Stimulated activated CD4-positive, alpha-beta T cell treated with anti-CD3 and anti-CD28 coated beads, Interleukin-2, amount 100 ng/mL, for 24 hours (primary cell): ENCODE measurements at places on chromosomes 7 and 10.

DNA sequence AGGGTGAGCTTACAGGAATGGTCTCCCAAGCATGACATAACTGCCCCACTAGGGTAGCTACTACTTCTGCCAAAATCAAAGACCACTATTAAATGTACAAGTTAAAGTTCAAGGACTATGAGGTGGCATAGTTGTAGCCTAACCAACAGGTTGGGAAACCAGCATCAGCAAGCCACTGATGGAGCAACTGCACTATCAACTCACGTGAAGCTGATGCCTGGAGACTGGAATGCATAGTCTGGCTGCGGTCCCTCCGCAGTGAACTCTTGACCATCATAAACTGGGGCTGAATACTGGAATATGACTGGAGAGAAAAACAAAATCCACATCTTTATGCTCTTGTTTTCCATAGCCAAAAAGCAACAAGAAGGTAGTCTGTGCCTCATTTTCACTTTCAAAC, 541.4 kb downstream of the DNAJB9 start:
- DNase-seq = no peak

- no peak for DNase-seq
Measured at GRCh38 chr10:101536800-101537199, 51.3 kb downstream of the POLL start.

- no peak for DNase-seq
Measured at GRCh38 chr10:107546986-107547385, 382.5 kb upstream of the SORCS1 start.

GRCh38 chr7:70588191-70588921, 543.6 kb upstream of the GALNT17 start:
- no peak for DNase-seq

DNA sequence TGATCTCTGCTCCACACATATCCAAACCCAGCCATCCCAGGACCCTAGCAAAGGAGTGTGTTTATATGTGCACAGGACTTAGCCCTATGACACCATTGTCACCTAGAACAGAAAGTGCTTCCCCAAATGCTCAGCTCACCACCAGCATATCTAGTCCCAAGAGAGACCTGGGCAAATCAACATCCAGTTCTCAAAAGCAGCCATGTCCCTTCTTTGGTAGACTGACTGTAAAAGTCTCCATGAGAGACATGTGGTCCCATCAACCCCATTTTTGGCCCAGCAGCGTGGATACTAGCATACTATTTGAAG, 20.9 kb upstream of the ARHGAP22 start:
- no peak for DNase-seq

DNA sequence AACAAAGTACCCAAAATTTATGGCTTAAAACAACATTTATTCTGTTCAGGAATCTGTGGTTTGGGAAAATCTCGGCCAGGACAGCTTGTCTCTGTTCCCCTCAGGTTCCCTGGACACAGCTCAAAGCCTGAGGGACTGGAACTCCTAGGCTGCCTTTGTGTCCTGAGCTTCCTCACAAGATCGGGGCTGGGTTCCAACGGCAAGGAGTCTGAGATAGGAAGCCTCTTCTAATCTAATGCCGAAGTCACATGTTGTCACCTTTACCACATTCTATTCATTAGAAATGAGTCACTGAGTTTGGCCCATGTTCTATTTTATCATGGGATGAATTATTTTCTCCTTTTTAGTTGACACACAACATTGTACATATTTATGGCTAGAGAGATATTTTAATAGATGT, 80.5 kb downstream of the ANKRD26 start:
- DNase-seq = no peak

- no peak for DNase-seq
Measured at GRCh38 chr10:71263376-71263775, 51.0 kb downstream of the UNC5B start.

DNA sequence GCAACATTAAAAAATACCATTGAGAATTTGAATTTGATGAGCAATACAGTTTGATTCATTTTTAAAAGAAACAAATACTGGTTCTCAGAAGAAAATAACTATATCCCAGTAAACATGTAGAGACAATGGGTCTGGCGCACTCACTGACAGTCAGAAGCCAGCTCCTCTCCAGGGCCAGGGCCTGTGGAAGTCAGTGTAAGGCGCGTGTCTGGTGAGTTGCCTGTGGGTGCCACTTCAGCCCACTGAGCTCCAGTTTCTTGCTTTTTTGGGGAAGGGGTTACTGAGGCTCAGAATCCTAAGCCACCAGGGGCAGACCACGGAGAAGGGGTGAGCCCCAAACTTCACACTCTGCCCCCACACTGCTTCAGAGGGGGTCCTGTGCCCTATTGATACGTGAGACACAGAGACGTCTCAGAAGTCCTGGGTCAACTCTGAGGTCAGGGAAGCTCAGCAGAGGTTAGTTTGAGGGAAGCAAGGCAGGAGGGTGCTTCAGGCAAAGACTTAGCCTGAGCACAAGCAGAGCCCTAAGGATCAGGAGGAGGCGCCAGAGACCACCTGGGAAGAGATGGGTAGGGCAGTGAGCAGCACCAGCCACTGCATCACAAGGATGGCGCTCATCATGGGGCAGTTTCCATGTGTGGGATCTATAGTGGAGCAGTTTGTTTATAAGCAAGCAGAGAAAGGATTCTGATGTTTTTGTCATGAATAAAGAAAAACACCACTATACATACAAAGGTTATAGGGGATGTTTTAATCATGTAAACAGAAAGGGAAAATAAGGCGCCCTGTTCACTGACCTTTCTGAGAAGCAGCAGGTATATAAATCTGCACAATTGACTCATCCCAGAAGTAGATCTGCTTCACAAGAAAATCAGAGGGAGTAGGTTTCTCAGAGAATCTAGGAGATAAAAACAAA, 95.7 kb downstream of the PKD1L1 start:
- no peak for DNase-seq

DNA sequence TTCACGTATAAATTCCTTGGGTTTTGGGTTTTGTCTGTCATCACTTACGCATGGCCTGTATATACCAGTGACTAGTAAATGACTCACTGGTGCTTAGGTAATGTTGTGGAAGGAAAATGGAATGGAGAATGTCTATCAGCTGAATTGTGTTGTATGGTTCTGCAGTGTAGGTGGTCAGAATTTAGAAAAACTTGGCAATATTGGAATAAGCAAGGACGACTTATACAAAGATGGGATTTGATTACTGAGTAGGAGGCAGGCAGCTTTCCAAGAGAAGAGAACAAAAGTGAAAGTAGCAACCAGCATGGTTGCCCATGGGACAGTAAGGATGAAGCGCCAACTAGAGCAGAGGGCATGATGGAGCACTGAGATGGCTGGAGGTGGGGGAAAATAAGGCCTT, 168.6 kb upstream of the CSTF2T start:
- DNase-seq = no peak

GRCh38 chr10:35743851-35744250, 101.8 kb upstream of the FZD8 start:
- DNase-seq = no peak

GRCh38 chr7:31688372-31688771, 1.4 kb downstream of the PPP1R17 start:
- no peak for DNase-seq

DNA sequence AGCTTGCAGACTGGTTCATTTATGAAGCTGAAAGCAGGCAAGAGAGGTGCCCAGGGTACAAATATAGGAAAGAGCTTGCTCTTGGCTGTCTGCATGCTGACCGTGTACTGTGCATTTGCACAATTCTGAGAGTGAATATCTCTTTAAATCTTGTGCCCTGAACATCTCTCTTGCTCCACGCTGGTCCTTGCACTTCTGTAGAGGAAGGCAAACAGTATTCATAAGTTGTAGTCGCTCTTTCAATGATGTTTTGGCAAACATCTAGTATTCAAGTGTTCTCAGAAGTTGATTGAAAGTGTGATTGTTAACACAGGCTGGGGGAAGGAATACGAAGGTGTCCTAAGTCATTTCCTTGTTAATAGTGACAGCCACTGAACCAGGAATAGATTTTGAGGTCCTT, 213.2 kb downstream of the TRIL start:
- DNase-seq = no peak

GRCh38 chr7:129923709-129924108, 29.1 kb downstream of the UBE2H start:
- no peak for DNase-seq

GRCh38 chr7:31513790-31514189, at the start of gene ITPRID1:
Gene ITPRID1, plus strand, starts transcription at chr7:31514090. Its CDS starts 38,935 bp downstream, at chr7:31553025.
- no peak for DNase-seq

GRCh38 chr7:33590916-33591315, 314.4 kb upstream of the BMPER start:
- no peak for DNase-seq

GRCh38 chr10:124659380-124659779, 84.8 kb downstream of the FAM53B start:
- DNase-seq = no peak

DNA sequence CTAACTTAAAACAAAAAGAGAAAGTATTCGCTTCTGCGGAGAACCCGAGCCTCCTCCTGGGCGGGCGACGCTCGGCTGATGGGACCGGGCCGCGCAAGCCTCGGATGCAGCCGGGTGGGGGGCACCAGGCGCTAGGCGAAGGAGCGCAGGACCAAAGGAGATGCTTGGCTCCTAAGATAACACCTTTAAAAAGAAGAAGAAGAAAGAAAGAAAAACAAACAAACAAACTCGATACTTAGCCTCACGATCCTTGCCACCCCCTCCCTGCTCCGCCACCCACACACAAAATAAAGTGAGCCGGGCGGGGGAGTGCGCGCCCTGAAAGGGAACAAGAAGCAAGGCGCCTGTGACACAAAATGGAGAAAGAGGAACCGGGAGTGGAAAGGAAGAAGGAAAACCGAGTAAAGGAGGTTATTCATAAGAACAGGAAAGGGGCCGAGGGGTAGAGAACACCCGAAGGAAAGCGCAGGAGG, 34.0 kb upstream of the EBLN1 start:
- peak; percentile 72 for DNase-seq

DNA sequence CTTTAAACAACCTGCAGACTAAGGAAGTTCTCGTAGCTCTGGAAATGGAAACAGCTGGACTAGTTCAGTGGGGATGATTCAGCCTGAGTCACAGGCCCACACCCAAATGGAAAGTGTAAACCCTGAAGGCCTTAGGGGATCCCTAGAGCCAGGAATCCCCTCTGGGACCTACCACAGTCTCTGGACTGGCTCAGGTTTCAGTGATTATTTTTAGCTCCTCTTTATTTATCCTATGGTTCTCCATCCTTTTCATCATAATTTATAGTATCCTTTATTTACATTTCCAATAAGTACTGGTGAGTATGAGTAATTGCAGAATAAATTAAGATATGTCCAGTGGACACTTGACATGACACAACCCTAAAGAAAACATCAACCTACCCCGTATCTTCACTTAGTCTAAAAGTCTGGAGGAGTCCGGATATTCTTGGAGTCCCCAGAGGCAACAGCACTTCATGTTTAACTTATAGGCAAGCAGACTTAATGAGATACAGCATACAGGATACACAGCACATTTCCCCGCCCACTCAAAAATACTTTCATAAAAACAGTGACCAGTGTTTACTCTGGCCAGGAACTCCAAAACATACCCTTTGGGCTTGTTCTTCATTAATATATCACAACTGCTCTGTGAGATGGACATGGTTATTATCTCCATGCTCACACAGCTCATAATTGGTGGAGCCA, 28.4 kb upstream of the SEMA3E start:
- no peak for DNase-seq

- no peak for DNase-seq
Measured at GRCh38 chr10:116056445-116057293, 216.3 kb downstream of the GFRA1 start.

- DNase-seq = no peak
Measured at GRCh38 chr10:93554316-93554663, 12.2 kb upstream of the FFAR4 start.

DNA sequence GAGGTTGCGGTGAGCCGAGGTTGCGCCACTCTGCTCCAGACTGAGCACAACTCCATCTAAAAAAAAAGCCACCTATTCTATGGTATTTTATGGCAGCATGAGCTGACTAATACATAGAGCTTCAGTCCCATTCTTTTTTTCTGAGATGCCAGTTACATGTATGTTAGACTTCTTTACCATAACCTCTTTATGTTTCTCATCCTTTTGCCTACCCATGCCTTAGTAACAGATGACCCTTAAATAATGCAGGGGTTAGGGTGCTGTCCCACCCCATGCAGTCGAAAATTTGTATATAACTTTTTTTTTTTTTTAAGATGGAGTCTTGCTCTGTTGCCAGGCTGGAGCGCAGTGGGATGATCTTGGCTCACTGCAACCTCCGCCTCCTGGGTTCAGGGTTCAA, 22.7 kb upstream of the HHEX start:
- no peak for DNase-seq

GRCh38 chr10:14026325-14026724, 304.4 kb downstream of the FRMD4A start:
- DNase-seq = no peak

GRCh38 chr7:158401295-158401694, 186.3 kb downstream of the PTPRN2 start:
- no peak for DNase-seq

GRCh38 chr10:30493609-30494530, 59.9 kb downstream of the MAP3K8 start:
- no peak for DNase-seq

DNA sequence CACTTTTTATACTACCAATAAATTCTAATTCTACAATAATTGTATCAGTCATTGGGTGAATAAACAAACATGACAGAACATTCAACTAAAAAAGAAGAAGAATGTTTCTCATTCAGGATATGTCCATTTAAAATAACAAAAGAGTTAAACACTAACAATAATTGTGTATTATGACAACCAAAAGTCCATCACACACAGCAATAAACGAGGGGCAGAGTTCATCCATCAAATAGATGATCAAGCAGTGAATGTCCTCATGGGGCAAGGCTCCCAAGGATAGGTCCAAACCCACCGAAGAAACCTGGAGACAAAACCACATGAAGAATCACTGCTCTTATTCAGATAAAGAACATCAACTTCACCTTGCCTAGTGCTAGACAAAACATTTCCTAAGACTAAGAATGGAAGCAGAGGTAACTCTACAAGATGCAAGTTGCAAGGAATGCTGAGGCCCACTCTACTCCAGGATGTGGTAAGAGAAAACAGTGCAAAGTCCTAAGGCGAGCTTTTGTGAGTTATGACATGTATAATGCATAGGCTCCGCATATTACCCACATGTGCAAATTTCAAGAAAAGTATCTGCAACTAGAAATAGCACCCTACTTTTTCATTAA, 115.1 kb downstream of the PARD3 start:
- DNase-seq = no peak

DNA sequence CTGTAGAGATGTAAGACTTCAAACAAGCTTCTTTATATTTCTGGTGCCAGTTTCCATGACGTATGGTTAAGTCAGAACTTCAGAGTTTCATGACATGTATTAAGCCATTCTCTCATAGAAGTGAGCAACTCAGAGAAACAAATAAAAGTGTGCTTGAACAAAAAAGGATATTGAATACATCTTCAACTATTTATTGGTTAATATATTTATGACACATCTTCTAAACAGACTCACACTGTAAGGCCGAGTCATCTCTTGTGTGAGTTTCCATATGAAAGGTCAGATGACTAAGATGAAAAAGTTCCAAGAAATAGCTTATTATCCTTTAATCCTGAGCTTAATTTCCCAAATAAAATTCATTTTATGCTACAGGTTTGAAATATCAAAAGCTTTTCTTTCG, 105.5 kb upstream of the CSTF2T start:
- DNase-seq = no peak

GRCh38 chr10:100792574-100792973, 47.2 kb downstream of the PAX2 start:
- no peak for DNase-seq
